Activated CD4-positive, alpha-beta memory T cell treated with anti-CD3 and anti-CD28 coated beads, Interleukin-2, amount 10 ng/mL, durations not matched to agents 7 days and 5 days (primary cell): ENCODE measurements at places on chromosomes 1 and 21. TPM values are rescaled to one million over a fixed set of nuclear protein-coding genes. Genes with fewer than 3 reads are reported as not detected.
A peak's percentile ranks its signal among the peaks of the same experiment; 100 is the strongest.

DNA sequence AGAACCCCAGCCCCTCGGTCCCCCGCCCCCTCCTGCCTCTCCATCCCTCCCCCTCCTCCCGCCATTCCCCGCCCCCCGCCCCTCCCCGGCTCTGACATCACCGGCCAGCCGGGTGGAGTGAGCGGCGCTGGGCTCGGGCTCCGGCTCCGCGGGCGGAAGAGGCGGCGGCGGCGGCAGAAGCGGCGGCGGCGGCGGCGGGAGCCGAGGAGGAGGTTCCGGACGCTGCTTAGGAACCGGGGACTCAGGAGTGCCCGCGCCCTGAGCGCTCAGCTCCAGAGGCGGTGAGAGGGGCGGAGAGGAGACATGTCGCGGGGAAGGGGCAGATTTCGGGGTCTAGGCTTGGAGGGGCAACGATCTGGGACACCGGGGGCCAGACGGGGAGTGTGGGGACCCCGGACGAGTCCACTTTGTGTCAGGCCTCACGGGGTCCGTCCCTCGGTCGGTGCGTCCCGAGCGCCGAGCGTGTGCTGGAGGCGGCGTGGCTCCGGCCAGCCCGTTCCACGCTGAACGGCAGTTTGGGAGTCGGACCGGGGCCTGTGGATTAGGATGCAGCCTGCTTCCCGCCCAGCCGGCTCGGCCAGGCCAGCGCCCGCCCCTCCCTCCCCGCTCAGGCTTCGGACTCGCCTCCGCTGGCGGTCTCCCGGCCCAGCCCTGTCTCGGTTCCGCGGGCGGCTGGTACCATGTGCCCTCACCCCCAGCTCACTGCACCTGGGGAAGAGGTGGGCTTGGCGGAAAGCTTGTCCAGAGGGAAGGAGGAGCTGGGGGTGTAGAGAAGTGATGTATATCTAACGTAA, at the start of gene PEA15:
PEA15 (plus strand) TSS at position 143 of the 794 bp plus-strand sequence. CDS start 6,161 bp downstream, outside the sequence.
- peak within 1 kb of the TSS; percentile 86 for H3K4me3 ChIP-seq
- DNase-seq: peak; percentile 76
- peaks cover 44% of the 10 kb centered on the region for H3K4me1 ChIP-seq
- peak within 1 kb of the TSS; percentile 81 for H3K27ac ChIP-seq
- peaks cover 17% of the 10 kb centered on the region for H3K36me3 ChIP-seq
- no peaks in the 10 kb centered on the region for H3K27me3 ChIP-seq

- H3K36me3 ChIP-seq: no peaks in the 10 kb centered on the region
- H3K4me3 ChIP-seq: no peak overlapping the region
- no peak overlapping the region for H3K27ac ChIP-seq
- H3K4me1 ChIP-seq: no peaks in the 10 kb centered on the region
- DNase-seq: no peak
- H3K27me3 ChIP-seq: no peaks in the 10 kb centered on the region
Measured at GRCh38 chr1:222124602-222125001, 382.7 kb upstream of the DUSP10 start.

Gene KRTAP21-3
- total RNA-seq: not detected

Gene STUM
- not detected for total RNA-seq

Gene PPM1J
- total RNA-seq: not detected

Gene FCER1A
- not detected for total RNA-seq
